Stimulated activated CD4-positive, alpha-beta T cell treated with anti-CD3 and anti-CD28 coated beads, Interleukin-1b, Interleukin-23, amount 100 ng/mL, for 48 hours (primary cell): ENCODE measurements at places on chromosomes 7 and 10.

- DNase-seq, result no peak
Observed at GRCh38 chr10:100485801-100486495, 23.1 kb downstream of the WNT8B start.

DNA sequence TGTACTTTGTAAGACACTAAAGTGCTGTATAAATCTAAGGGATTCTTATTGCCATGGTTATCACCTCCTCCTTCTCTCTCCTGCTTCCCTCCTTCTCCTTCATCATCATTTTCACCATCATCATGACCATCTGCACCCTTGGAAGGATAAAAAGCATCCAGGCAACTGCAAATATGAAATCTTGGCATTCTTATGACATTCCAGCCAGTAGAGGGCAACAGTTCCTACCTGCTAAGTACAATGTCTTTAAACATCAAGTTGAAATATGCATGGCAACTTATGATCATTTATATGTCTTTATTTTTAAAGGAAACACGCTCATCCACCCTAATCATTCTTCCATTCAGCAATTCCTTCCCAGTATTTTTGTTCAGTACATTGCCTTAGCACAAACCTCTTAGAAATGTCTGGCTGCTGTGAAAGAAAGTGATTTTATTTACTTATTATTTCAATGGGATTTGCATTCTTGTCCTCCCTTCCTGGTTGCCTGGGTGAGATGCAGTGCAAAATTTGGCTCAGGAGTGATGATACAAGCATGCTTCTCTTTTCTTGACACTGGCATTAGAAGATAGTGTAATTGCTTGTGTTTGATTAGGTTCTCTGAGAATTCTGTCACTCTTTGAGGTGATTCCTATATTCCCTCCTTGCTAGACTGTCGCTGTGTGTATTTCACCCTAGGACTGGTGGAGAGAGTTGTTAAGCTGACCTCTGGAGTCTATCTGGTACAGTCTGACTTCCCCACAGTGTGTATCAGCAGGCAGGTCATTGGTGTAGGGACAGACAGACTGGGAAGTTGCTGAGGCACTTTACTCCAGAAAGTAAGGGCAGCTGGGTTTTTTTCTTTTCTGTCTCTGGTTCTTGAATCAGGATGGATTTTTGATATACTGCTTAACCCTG is 188.5 kb upstream of the BMPER start:
- no peak for DNase-seq

GRCh38 chr10:36494371-36494770 is 631.0 kb upstream of the ANKRD30A start:
- DNase-seq, result no peak

DNA sequence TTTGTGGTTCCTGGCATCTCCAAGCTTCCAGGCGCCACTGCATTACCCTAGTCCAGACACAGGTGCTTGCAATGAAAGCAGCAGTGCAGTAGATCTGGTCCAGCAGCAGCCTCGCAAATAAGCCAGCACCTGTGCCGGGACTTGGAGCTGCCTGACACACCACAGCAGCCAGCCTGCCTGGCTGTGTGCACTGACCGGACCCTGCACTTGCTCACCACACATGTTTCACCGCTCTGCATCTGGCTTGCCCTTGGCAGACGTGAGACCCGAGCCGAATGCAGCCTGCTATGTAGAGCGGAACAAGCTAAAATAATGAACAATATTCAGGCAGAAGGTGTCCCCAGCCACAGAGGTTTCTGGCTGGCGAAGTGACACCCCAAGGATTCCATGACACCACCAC is 123.6 kb upstream of the POM121L12 start:
- DNase-seq, result no peak

- no peak for DNase-seq
Observed at GRCh38 chr10:29947701-29948060, 111.7 kb downstream of the JCAD start.

DNA sequence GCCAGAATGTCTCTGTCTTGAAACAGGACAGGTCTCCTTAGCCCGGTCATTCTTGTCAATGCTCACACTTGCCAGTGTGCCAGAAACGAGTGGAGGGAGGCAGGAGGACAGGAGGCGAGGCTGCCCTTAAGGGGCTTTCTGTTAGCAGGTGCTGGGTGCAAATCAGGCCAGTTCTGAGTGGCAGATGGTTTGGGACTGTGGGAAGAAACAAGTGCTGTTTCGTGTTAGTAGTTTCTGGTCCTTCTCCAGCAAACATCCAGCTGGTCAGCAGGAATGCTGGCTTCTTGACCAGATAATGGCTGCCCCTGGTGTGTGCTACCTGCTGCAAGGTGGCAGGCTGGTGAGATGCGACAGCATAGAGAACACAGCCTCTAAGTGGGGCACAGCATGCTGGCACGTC is 8.2 kb upstream of the NDUFB2 start:
- DNase-seq, result no peak

- DNase-seq, result peak; percentile 52
Observed at GRCh38 chr10:110007161-110007700, 553 bp upstream of the ADD3 start.

DNA sequence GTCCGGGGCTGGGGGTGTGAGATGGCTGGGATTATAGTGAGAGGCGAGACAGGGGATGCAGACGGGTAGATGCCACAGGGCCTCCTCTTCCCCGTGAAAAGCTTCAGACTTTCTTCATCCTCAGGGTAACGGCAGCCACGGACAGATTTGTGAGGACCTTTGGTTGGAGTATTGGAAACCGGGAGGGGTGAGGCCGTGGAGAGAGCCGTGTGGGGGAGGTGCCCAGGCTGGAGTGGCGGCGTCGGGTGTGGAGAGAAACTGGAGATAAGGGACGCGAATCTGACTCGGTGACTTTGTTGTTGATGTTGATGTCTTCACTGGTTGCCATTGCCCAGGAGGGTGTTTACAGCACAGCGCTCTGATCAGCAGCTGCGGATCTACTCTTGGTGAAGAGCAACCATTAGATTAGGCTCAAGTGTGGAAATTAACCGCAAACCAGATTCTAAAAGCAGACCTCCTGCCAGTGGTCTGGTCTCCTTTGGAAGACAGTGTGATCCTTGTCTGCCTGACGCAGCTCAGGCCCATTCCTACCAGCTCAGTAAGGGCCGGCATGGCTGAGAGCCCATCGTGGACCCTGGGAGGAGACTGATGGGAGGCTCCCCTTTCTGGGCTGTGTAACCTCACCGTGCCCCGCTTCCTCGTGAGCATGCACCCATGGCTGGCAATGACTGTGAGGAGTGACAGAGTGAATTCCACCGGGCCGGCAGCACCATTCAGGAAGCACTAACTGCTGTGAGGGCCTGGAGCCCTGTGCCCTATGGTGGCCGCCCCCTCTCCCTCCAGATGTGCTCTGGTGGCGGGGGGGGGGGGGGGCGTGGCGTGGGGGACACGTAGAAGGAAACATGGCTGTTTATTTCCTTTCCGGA is 90.3 kb downstream of the INPP5A start:
- no peak for DNase-seq
